ENCODE measurements at places on chromosomes 6 and 20. TPM values are rescaled to one million over a fixed set of nuclear protein-coding genes. Genes with fewer than 3 reads are reported as not detected.

The LINC00237 gene
- not detected for polyA plus RNA-seq

The PAX1 gene
- polyA plus RNA-seq: not detected

The ZC3H12D gene
- polyA plus RNA-seq: 0.70 TPM

DNA sequence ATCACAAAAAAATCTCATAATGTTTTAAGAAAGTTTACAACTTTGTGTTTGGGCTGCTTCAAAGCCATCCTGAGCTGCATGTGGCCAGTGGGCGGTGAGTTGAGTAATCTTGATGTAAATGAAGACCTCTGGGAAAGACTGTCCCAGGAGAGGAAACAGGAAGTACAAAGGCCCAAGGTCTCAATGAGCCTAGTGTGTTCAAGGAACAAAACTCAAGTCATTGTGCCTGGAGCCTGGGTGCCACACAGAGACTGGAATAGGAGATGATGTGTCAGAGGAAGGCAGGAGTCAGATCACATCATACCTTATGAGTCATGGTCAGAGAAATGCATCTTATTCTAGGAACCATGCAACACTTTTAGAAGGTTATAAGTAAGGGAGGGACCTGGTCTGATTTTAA, 51.5 kb downstream of the COL19A1 start:
- DNase-seq: no peak

DNA sequence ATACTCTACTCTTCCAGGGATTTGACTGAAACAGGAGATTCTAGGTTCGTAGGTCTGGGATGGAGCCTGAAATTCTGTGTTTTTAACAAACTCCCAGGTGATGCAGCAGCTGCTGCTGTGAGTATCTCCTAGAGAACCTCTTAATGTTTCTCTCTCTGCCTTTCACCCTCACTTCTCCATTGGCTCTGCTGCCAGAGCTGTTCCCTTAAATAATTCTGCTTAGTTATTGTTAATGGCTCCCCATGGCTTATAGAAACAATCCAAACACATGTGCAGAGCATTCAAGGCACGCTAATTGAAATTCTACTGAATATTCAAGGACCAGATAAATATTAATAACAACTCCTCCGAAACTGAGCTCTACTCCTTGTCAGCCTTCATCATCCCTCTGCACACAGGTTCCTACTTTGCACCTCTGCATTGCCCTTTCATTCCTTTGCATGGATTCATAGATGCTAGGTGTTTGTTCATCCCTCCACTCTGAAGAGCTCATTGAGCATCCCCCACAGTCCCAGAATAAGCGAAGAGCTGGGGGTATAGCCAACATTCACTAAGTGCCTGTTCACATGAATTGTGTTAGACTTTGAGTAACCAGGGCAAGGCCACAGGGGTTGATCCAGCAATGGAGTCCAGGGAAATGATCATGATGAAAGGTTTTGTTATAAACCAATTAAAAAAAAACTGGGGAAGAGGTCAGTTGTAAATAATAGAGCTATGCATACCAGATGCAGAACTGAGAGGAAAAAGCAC, 488.4 kb upstream of the JAG1 start:
- no peak for DNase-seq

GRCh38 chr20:51496964-51497363, 45.6 kb downstream of the NFATC2 start:
- DNase-seq: no peak

GRCh38 chr20:48558906-48559305, 268.9 kb downstream of the PREX1 start:
- no peak for DNase-seq

All from left kidney (tissue), 8 donors.